ENCODE measurements at places on chromosomes 16 and 17.

- no peaks in the 10 kb centered on the region for H3K27me3 ChIP-seq
- H3K4me1 ChIP-seq: peaks cover 5% of the 10 kb centered on the region
- no peak overlapping the region for H3K4me3 ChIP-seq
- H3K27ac ChIP-seq: no peak overlapping the region
- no peak for DNase-seq
Measured at GRCh38 chr16:29991571-29991904, 3.9 kb downstream of the HIRIP3 start.

DNA sequence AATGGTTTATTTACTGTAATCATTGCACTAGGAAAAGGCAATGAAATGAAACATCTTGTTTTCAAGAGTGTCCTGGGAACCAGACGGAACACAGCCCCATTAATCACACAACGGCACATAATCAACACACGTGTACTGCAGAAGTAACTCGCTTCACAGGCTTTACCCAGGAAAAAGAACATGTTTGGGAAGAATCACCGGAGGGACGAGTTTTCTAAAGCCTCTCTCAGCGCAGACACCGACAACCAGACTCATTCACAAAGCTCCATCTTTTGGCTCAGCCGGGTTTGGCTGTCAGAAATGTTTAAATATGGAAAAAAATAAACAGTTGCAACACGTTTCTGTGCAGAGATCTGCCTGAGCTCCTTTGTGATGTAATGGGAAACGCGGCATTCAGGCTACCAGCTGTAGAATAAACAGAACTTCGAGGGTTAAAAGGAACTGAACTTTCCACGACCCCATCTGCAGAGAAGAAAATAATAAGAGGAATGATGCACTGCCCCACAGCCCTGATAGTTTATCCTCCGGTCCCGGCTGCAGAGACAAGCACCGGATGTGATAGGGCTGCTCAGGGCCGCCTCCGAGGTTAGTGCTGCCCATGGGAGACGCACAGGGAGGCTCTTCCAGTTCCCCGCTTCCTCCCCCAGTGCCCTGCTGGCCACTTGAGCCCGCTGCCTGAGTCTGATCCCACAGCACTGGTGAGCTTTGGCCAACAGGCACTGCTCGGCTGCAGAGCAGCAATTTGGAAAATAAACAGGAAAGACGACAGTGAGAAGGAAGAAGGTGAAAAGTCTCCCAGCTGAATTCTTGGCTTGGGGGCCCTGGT lies 119.8 kb downstream of the HIC1 start:
- DNase-seq: no peak
- peaks cover 72% of the 10 kb centered on the region for H3K4me1 ChIP-seq
- peak overlapping the region; percentile 88 for H3K27ac ChIP-seq
- H3K27me3 ChIP-seq: no peaks in the 10 kb centered on the region
- H3K36me3 ChIP-seq: peaks cover 5% of the 10 kb centered on the region
- no peak overlapping the region for H3K4me3 ChIP-seq

GRCh38 chr16:81703177-81704155 lies 75.6 kb upstream of the PLCG2 start:
- H3K27ac ChIP-seq: no peak overlapping the region
- no peak overlapping the region for H3K4me3 ChIP-seq
- no peak for DNase-seq
- peaks cover 3% of the 10 kb centered on the region for H3K4me1 ChIP-seq
- H3K27me3 ChIP-seq: no peaks in the 10 kb centered on the region

- no peak overlapping the region for H3K27ac ChIP-seq
- no peak overlapping the region for H3K4me3 ChIP-seq
- H3K36me3 ChIP-seq: no peaks in the 10 kb centered on the region
- no peaks in the 10 kb centered on the region for H3K4me1 ChIP-seq
- no peak for DNase-seq
- H3K27me3 ChIP-seq: no peaks in the 10 kb centered on the region
Measured at GRCh38 chr16:78925083-78925767, 675.3 kb downstream of the MAF start.

DNA sequence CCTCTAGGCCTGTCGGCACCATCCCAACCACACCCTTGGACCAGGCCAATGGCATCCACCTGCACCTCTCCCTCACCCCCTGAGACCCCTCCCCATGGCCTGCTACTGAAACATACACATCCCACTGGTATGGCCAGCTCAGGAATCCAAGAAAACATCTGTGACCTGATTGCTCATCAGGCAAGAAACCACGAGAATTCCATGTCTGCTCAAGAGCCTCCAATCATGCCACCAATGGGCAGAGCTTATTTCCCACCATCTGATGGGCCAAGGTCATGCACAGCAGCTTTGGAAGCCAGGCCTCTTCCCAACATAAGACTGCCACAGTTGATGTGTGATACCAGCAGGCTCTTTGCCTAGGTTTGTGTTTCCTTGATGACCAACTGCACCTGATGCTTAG lies 190.1 kb downstream of the C16orf78 start:
- DNase-seq: no peak
- H3K36me3 ChIP-seq: no peaks in the 10 kb centered on the region
- H3K4me1 ChIP-seq: no peaks in the 10 kb centered on the region
- no peaks in the 10 kb centered on the region for H3K27me3 ChIP-seq
- no peak overlapping the region for H3K27ac ChIP-seq

DNA sequence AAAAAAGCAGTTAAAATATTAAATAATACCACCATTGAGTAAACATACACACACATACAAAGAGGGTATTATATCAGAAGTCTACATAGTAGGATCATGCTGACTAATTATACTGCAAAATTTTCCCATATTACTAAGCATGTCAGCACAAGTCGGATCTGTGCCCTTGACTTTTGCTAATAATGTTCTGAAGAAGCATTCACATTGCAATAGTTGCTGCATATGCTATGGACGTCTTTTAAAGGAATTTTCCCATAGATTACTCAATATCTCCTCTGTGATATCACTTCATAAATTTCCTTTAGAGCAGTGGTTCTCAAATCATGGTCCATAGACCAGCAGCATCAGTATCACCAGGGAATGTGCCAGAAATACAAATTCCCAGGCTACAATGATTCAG lies 110.9 kb upstream of the NUDT7 start:
- no peak for DNase-seq
- H3K27me3 ChIP-seq: no peaks in the 10 kb centered on the region
- H3K4me3 ChIP-seq: no peak overlapping the region

- no peaks in the 10 kb centered on the region for H3K36me3 ChIP-seq
- DNase-seq: no peak
Measured at GRCh38 chr16:79012671-79013434, 587.7 kb downstream of the MAF start.

- H3K4me1 ChIP-seq: peaks cover 11% of the 10 kb centered on the region
- DNase-seq: no peak
Measured at GRCh38 chr17:1455291-1455796, 688 bp downstream of the CRK start.

- no peak for DNase-seq
- no peaks in the 10 kb centered on the region for H3K27me3 ChIP-seq
Measured at GRCh38 chr17:82083533-82084359, 14.3 kb downstream of the FASN start.

GRCh38 chr17:72946696-72947095 lies 145.8 kb downstream of the SLC39A11 start:
- H3K36me3 ChIP-seq: no peaks in the 10 kb centered on the region
- H3K4me3 ChIP-seq: no peak overlapping the region
- no peaks in the 10 kb centered on the region for H3K27me3 ChIP-seq
- H3K4me1 ChIP-seq: no peaks in the 10 kb centered on the region
- DNase-seq: no peak

DNA sequence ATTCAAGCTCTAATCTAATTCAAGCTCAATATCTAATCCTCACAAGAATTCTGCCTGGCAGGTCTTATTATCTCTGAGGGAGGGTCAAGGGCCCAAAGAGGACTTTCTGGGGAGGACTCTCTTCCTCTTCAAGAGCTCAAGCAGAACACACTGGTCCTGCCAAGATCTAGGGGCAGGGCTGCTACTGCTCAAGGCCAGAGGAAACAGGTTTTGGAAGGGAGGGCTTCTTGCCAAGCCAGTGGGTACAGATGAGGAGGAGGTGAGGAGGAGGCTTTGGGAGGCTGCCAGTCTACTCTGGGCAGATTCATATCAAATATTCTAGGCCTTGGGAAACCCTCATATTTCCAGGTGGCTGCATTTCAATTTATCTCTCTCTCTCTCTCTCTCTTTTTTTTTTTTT lies 51.8 kb upstream of the IL34 start:
- H3K4me1 ChIP-seq: no peaks in the 10 kb centered on the region
- no peak overlapping the region for H3K4me3 ChIP-seq
- H3K27ac ChIP-seq: no peak overlapping the region
- H3K36me3 ChIP-seq: no peaks in the 10 kb centered on the region
- H3K27me3 ChIP-seq: no peaks in the 10 kb centered on the region
- no peak for DNase-seq

DNA sequence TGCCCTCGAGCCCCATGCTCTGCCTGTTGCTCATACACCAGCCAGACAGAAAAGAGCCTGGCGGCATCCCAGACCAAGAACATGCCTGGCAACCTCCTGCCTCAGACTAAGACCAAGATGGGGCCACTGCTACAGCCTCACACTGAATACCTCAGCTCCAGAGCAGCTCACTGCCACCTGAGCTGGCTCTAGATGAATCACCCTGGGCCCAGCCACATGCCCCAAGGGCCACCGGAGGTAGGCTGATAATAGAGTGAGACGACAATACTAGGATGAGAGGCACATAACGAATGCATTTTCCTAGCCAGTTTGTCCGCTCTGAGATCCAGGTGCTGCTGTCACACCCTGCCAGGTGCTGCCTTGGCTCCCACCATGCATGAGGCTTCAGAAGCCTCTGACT lies 13.0 kb downstream of the PIP4K2B start:
- H3K27me3 ChIP-seq: no peaks in the 10 kb centered on the region
- H3K4me1 ChIP-seq: no peaks in the 10 kb centered on the region
- H3K27ac ChIP-seq: no peak overlapping the region
- no peak for DNase-seq
- H3K4me3 ChIP-seq: no peak overlapping the region
- H3K36me3 ChIP-seq: peaks cover 53% of the 10 kb centered on the region

GRCh38 chr17:75665981-75666380 lies 973 bp downstream of the RECQL5 start:
- peak overlapping the region; percentile 83 for H3K4me3 ChIP-seq
- H3K27me3 ChIP-seq: no peaks in the 10 kb centered on the region
- H3K27ac ChIP-seq: no peak overlapping the region
- H3K4me1 ChIP-seq: peaks cover 14% of the 10 kb centered on the region

GRCh38 chr16:85612191-85612800 lies 826 bp upstream of the GSE1 start:
- no peaks in the 10 kb centered on the region for H3K27me3 ChIP-seq
- peak; percentile 97 for DNase-seq
- H3K36me3 ChIP-seq: no peaks in the 10 kb centered on the region

DNA sequence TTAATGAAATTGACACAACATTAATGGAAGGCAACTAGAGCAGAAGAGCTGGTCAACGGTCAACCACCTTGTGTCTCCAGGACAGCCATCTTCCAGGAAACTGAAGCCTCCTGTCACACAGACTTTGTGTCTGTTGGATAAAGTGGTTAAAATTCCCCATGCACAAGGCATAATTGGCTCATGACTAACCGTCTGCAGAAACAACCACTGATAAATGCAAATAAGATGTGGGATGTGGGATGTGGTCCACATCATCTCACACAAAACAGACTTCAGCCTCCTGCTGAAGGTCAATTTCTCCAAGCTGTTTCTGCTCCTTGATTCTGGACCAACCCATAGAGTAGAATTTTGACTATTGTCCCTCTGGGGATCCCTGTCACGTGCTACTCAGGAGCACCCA lies 26.9 kb upstream of the XYLT1 start:
- no peaks in the 10 kb centered on the region for H3K4me1 ChIP-seq
- no peak for DNase-seq
- no peaks in the 10 kb centered on the region for H3K27me3 ChIP-seq
- no peak overlapping the region for H3K4me3 ChIP-seq
- no peaks in the 10 kb centered on the region for H3K36me3 ChIP-seq
- no peak overlapping the region for H3K27ac ChIP-seq
